Type B pancreatic cell (in vitro differentiated cells): ENCODE measurements at places on chromosomes 6 and 20.
A peak's percentile ranks its signal among the peaks of the same experiment; 100 is the strongest.

DNA sequence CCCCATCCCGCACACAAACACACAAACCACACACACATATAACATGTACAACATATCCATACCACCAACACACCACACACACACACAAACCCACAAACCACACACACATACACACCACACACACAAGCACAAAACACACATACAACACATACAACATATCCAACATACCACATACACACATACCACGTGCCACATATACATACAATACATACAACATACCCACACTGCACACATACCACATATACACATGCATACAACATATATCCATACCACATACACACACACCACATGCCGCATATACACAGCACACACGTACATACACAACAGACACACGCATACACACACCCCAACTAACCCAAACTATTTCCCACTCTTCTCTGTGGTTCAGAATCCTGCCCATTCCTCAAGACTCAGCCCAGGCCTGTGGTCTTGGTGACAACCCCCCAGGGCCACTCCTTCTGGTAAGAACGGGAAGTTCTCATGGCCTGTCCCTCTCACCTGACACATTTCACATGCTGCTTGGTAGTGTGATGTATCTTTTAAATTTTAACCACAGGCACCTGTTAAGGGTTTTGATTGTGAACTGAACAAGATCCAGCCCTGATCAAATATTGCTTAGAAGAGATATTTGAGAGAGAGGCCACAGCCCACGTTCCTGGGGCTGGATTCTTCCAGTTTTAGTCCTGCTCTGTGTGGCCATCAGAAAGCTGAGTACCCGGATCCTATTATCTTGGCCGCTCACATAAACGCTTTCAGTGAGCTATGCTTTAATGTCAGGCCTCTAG is 55.9 kb upstream of the KCNK16 start:
- DNase-seq: no peak
- no peak overlapping the region for H3K27ac ChIP-seq
- peaks cover 11% of the 10 kb centered on the region for H3K27me3 ChIP-seq
- no peak overlapping the region for H3K4me3 ChIP-seq
- no peaks in the 10 kb centered on the region for H3K36me3 ChIP-seq

GRCh38 chr6:40599555-40599954 is 12.4 kb upstream of the LRFN2 start:
- H3K36me3 ChIP-seq: no peaks in the 10 kb centered on the region
- DNase-seq: no peak
- H3K27ac ChIP-seq: no peak overlapping the region
- peaks cover 45% of the 10 kb centered on the region for H3K27me3 ChIP-seq

DNA sequence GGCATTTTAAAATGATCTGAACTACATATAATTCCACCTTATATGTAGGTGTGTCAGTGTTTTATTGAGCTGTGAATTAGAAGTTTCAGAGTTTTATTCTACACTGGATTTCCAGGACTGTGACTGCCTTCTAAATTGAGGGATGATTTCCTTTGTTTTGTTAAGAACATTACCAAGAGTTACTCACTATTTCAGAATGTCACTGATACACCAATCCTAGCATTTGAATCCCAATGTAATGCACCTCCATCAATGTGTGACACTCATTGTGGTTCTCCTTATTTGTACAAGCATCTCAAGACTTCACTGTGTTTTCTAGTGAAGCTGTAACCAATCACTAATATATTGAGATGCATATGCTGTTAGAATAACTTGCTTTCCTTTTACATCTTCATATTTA is 86.8 kb downstream of the PLCB1 start:
- H3K27ac ChIP-seq: no peak overlapping the region
- H3K36me3 ChIP-seq: no peaks in the 10 kb centered on the region
- H3K4me3 ChIP-seq: no peak overlapping the region
- H3K4me1 ChIP-seq: peaks cover 15% of the 10 kb centered on the region
- H3K27me3 ChIP-seq: no peaks in the 10 kb centered on the region

DNA sequence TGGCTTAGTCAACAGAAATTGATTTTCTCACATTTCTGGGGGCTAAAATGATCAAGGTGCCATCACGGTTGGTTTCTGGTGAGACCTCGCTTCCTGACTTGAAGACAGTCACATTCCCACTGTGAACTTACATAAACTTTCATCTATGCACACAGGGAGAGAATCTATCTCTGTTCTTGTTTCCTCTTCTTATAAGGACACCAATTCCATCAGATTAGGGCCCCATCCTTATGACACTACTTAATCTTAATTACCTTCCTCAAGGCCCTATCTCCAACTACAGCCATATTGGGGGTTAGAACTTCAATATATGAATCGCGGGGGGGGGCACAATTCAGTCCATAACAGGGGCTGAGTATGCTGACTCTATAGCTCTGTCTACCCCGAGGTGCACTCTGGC is 10.6 kb upstream of the SCGN start:
- no peak overlapping the region for H3K27ac ChIP-seq
- H3K4me3 ChIP-seq: no peak overlapping the region
- no peak for DNase-seq
- peaks cover 6% of the 10 kb centered on the region for H3K4me1 ChIP-seq

DNA sequence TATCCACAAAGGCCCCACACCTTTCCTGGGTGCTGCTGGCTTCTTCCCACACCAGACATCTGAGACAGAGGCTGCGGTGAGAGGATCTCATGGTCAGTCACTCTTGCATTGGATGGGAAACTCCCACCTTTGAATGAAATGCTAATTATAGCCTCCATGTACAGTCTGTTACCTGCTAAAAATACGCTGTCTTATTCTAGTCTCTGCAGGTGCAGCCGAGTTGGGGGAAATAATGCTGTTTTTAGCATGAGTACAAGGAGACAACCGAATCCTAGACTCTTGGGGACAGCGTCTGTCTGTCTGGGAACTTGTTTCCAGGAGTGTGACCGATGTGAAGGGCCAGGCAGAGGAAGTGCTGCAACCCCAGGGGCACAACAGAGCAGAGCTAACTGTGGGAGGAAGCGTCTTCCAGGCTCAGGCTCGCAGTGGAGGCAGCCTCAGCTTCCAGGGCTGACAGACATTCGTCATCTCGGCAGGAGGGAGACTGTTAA is 286.2 kb downstream of the PREX1 start:
- H3K4me1 ChIP-seq: peaks cover 34% of the 10 kb centered on the region
- no peaks in the 10 kb centered on the region for H3K36me3 ChIP-seq
- no peak overlapping the region for H3K27ac ChIP-seq
- H3K4me3 ChIP-seq: no peak overlapping the region
- no peak for DNase-seq

- H3K27ac ChIP-seq: no peak overlapping the region
- peaks cover 10% of the 10 kb centered on the region for H3K4me1 ChIP-seq
- H3K27me3 ChIP-seq: no peaks in the 10 kb centered on the region
- H3K36me3 ChIP-seq: no peaks in the 10 kb centered on the region
- H3K4me3 ChIP-seq: no peak overlapping the region
Measured at GRCh38 chr20:6744180-6744579, 23.3 kb upstream of the BMP2 start.

DNA sequence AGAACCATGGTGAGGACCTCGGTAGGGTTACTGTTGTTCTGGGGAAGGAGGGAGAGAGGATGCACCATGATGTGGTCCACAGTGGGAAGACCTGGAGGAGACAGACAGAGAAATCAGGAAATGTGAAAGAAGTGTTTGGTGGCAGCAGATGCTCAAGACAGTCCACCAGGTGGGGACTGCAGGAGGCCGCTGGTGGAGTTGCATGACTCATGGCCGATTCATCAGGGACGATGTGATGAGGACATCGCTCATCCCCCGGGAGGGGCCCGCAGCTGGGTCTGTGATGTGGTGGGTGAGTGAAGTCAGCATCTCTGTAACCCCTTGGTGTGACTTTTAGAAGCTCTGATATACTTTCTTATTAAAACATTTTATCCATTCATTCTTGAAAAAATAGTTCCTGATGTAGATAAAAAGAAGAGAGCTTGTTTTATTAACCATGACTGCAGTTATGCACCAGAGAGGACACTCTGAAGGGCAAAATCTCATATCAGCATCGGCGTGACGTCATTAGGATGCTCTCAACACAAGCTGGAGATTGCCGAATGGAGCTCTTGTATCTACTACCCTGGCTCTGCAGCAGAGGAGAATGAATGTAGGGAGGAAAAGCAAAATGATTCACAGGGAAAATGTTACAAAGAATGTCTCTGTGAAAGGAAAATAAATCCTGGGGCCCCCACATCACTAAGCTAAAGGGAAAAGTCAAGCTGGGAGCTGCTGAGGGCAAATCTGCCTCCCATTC is 71.2 kb downstream of the RAMACL start:
- H3K27ac ChIP-seq: no peak overlapping the region

GRCh38 chr20:24723647-24724352 is 225.3 kb upstream of the CST7 start:
- H3K27me3 ChIP-seq: peaks cover 28% of the 10 kb centered on the region
- H3K27ac ChIP-seq: no peak overlapping the region
- DNase-seq: no peak

- H3K4me3 ChIP-seq: no peak overlapping the region
- H3K27me3 ChIP-seq: no peaks in the 10 kb centered on the region
- H3K4me1 ChIP-seq: no peaks in the 10 kb centered on the region
Measured at GRCh38 chr6:90118069-90118468, 178.6 kb downstream of the BACH2 start.

DNA sequence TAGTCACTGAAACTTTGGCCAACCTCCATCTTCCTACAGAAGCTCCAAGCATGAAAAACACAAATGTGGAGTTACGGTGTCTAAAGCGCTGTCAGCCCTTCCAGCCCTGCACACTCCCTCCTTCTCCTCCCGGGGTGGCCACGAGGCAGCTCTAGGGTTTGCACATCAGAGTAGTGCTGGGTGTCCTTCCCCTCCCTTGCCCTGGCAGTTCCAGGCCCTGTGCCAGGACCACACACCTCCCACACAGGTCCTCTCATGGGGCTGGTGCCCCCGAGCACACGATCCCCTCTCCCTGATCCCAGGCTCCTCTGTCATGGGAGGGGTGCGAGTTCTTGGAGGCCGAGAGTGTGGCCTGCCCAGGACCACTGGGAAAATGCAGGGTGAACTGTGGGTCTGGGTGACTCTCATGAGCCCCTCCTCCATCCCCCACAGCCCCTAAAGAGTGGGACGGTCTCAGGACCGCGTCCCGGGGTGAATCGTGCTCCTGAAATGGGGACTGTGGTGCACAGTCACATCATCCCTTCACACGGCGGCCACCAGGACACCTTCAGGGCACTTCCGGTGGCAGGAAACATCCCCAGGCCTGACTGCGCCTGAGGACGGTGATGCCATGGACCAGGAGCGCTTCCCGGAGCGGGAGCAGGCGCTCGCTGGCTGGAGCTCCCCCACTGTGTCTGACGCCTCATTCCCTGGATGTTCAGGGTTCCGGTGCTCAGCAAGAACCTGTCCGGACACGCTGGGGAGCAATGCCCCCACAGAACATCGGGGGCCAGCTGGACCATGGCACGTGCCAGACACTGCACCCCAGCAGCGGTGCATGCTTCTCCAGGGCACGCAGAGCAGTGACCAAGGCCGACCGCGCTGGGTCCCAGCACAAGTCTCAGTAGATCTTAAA is 42.8 kb upstream of the SLCO4A1 start:
- DNase-seq: no peak
- H3K4me3 ChIP-seq: no peak overlapping the region
- H3K27ac ChIP-seq: no peak overlapping the region
- peaks cover 45% of the 10 kb centered on the region for H3K27me3 ChIP-seq
- no peaks in the 10 kb centered on the region for H3K36me3 ChIP-seq

GRCh38 chr20:48638546-48638945 is 189.3 kb downstream of the PREX1 start:
- H3K4me3 ChIP-seq: no peak overlapping the region
- DNase-seq: no peak
- H3K36me3 ChIP-seq: peaks cover 3% of the 10 kb centered on the region
- peaks cover 5% of the 10 kb centered on the region for H3K4me1 ChIP-seq
- no peak overlapping the region for H3K27ac ChIP-seq
- peaks cover 12% of the 10 kb centered on the region for H3K27me3 ChIP-seq

- peaks cover 31% of the 10 kb centered on the region for H3K4me1 ChIP-seq
- no peak for DNase-seq
- peaks cover 28% of the 10 kb centered on the region for H3K27me3 ChIP-seq
- H3K27ac ChIP-seq: no peak overlapping the region
- peak overlapping the region; percentile 5 for H3K4me3 ChIP-seq
- no peaks in the 10 kb centered on the region for H3K36me3 ChIP-seq
Measured at GRCh38 chr6:43250992-43251373, 7.7 kb downstream of the TTBK1 start.

DNA sequence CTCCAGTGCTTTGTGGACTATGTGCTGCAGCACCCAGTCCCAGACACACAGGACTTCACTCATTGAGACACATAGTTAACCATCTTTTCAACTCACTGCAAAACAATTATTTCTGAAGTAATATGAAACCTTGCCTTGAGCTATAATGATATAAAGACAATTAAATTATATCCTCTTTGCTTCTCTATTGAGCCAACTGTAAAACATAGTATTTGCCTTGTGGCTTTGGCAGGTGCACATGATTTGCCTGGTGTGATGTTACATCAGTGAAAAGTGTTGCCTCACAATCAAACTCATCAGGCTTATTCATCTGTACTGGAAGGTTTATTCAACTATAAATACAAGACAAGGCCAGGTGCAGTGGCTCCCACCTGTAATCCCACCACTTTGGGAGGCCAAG is 80.6 kb downstream of the NCOA7 start:
- no peak overlapping the region for H3K4me3 ChIP-seq
- H3K27me3 ChIP-seq: no peaks in the 10 kb centered on the region
- H3K4me1 ChIP-seq: peaks cover 4% of the 10 kb centered on the region

- H3K27me3 ChIP-seq: no peaks in the 10 kb centered on the region
- peaks cover 5% of the 10 kb centered on the region for H3K4me1 ChIP-seq
- peaks cover 18% of the 10 kb centered on the region for H3K36me3 ChIP-seq
Measured at GRCh38 chr20:58340853-58341252, 31.3 kb downstream of the RAB22A start.

DNA sequence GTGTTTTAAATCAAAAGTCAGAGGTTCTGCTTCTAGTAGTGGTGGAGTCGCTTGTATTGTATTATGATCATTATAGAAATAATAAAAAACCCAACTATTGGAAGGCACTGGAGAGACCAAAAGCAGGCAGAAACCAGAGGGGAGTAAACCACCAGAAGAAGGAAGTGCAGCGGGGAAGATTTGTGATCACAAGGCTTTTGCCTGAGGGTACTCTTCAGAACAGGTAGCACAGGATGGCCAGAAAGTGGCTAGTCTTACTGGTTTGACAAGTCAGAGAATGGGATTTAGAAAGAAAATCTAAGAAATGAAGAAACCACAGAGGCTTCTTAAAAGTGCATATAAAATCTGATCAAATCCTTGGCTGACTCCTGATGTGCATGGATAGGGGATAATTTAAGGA is 24.0 kb downstream of the MAPK13 start:
- H3K4me3 ChIP-seq: peak overlapping the region; percentile 72
- DNase-seq: no peak
- peaks cover 4% of the 10 kb centered on the region for H3K4me1 ChIP-seq
- peak overlapping the region; percentile 90 for H3K27ac ChIP-seq

DNA sequence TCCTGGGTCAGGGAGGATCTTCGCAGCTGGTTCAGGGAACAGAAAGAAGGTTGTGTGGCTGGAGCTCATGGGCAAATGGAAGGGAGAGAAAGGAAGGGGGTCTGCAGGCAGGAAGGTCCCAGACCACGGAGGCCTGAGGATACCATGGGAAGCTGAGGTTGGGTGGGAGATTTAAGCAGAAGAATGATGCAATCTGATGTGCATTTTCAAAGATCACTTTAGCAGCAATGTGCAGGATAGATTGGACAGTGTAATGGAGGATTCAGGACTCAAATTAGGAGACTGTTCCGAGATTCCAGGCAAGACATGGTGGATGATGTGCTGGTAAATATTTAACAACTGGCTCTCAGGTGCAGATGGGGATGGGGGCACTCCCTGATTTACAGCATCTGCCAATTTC is 5.8 kb upstream of the RRBP1 start:
- no peak overlapping the region for H3K27ac ChIP-seq
- no peak for DNase-seq
- H3K27me3 ChIP-seq: peaks cover 25% of the 10 kb centered on the region
- no peak overlapping the region for H3K4me3 ChIP-seq

GRCh38 chr20:56372850-56373249 is 14.1 kb downstream of the FAM210B start:
- H3K27me3 ChIP-seq: no peaks in the 10 kb centered on the region
- H3K27ac ChIP-seq: no peak overlapping the region
- no peaks in the 10 kb centered on the region for H3K4me1 ChIP-seq
